Caco-2 (cell line): ENCODE measurements at places on chromosomes 2 and 18. TPM values are rescaled to one million over a fixed set of nuclear protein-coding genes. Genes with fewer than 3 reads are reported as not detected.

Gene SPATA3
- not detected in 2 replicates for total RNA-seq

Gene ANO7
- 4.1 and 4.7 TPM in 2 replicates for total RNA-seq

Gene LRATD1
- 0.27 and 0.35 TPM in 2 replicates for total RNA-seq

Gene GULP1
- 32.4 and 33.0 TPM in 2 replicates for total RNA-seq

Gene PLCL1
- 1.6 TPM in 2 replicates for total RNA-seq

Gene CDCA7
- 51.1 and 58.1 TPM in 2 replicates for total RNA-seq

Gene TLK1
- total RNA-seq: 77.7 and 85.1 TPM in 2 replicates
